ENCODE measurements at places on chromosomes 1 and 21.

DNA sequence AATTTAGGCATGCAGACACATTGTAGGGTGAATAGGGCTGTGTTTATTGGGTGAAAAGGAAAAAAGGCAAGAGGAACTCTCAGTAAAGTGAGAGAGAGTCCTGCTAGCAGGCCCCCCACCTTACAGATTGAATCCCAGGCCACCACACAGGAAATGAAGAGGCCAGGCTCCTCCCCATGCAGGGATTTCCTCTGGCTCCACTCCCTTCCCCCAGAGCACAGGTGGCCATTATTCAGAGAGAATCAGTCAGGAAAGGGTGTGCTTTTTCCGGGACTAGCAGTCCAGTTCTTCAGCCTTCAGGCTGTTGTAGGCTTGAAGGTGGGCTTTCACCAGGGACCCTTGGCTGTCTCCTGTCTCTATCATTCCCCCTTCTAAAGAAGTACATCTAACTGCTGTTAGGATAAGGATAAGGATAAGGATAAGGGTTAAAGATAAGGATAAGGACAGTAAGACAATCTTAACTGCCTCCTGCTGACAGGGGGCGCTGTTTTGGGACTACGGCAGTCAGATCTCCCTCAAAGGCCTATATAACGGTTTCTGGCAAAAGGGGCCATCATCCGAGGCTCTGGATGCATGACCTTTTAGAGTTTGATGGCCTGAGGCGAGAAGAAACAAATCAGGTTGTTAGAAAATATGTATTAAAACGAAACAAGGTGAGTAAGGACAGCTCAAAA is 26.3 kb downstream of the ZNF648 start:
- H3K27ac ChIP-seq: no peak overlapping the region
- peaks cover 3% of the 10 kb centered on the region for H3K36me3 ChIP-seq
- no peak overlapping the region for H3K4me3 ChIP-seq
- peaks cover 2% of the 10 kb centered on the region for H3K4me1 ChIP-seq

- no peak overlapping the region for H3K4me3 ChIP-seq
- H3K27ac ChIP-seq: no peak overlapping the region
- peak; percentile 67 for DNase-seq
- no peaks in the 10 kb centered on the region for H3K36me3 ChIP-seq
- H3K4me1 ChIP-seq: no peaks in the 10 kb centered on the region
Measured at GRCh38 chr1:22641906-22642636, 1.4 kb upstream of the C1QC start.

DNA sequence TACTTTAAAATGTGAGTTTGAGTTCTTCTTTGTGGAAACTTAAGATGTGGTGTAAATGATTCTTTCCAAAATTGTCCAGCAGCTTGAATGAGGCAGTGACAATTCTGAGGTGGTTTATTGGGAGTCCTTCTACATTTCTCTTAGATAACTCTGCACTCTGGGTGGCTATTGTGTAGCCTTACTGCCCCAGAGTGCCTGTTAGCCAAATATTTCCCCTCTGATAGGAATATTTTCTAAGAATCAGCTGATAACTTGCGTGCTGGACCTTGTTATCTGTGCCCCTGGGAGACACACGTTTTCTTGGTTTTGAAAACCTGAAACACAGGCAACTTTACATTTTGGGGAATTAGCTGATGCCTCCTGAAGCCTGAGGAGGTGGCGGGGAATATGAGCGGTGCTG is 91.6 kb downstream of the CD247 start:
- no peaks in the 10 kb centered on the region for H3K27me3 ChIP-seq
- H3K4me3 ChIP-seq: no peak overlapping the region
- no peak for DNase-seq
- peak overlapping the region; percentile 29 for H3K27ac ChIP-seq
- peaks cover 12% of the 10 kb centered on the region for H3K36me3 ChIP-seq

DNA sequence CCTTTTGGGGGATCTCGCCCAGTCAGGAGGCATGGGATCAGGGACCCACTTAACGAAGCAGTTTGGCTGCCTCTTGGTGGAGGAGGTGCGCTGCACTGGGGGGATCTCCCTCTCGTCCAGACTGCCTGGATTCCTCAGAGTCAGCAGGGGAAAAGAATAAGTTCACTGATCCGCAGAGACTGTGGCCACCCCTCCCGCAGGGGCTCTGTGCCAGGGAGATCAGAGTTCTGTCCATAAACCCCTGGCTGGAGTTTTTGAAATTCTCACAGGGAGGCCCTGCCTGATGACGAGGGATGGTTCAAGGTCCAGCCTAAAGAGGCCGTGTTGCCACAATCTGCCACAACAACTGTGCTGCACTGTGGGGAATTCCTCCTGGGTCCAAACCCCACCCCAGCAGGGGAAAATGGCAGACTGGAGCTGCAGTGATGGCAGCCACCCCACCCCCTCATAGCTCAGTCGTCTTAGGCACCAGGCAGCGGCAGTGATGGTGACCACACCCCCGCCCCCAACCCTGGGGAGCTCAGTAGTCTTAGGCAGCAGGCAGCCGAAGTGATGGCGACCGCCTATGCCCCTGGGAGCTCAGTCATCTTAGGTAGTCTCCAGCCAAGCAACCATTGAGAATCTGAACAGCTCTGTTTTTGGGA is 273.8 kb upstream of the USP25 start:
- no peak overlapping the region for H3K27ac ChIP-seq
- no peak for DNase-seq
- H3K4me3 ChIP-seq: no peak overlapping the region
- no peaks in the 10 kb centered on the region for H3K4me1 ChIP-seq

GRCh38 chr1:171858696-171859095 is 17.4 kb downstream of the DNM3 start:
- no peaks in the 10 kb centered on the region for H3K4me1 ChIP-seq
- H3K36me3 ChIP-seq: peaks cover 14% of the 10 kb centered on the region
- H3K27ac ChIP-seq: no peak overlapping the region
- no peak overlapping the region for H3K4me3 ChIP-seq

DNA sequence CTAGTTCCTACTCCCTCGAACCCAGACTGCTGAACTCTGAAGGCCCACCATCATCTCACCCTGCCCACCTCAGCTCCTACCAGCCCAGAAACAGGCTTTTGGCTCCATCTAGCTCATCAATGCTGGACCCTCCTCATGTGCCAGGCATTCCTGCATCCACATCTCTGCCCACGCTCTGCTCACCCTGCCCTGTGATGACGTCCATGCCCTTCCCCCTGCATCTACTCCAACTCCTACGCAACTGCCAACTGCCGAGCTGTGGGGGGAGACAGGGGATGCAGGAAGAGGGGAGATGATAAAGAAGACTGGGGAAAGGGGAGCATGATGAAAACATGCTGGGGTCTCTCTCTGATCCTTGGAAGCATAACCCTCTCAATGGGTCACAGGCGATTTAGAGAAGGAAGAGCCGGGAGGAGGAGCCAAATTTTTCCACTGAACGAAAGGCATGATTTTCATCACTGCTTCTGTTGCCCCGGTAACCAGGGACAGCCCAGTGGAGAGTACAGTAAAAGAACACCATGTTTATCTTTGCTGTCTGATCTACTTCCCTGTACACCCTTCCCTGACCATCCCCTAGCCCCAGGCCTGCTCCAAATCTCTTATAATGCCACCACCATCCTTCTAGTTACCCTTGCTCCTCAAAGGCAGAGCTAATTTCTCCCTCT is 44.3 kb downstream of the CD34 start:
- DNase-seq: peak; percentile 42
- peaks cover 40% of the 10 kb centered on the region for H3K36me3 ChIP-seq
- peak overlapping the region; percentile 84 for H3K27ac ChIP-seq
- H3K4me1 ChIP-seq: peaks cover 74% of the 10 kb centered on the region
- peak overlapping the region; percentile 92 for H3K4me3 ChIP-seq
- no peaks in the 10 kb centered on the region for H3K27me3 ChIP-seq

GRCh38 chr21:41627428-41627827 is 119.5 kb upstream of the TMPRSS2 start:
- DNase-seq: no peak
- H3K4me3 ChIP-seq: no peak overlapping the region
- H3K36me3 ChIP-seq: no peaks in the 10 kb centered on the region

GRCh38 chr1:232880354-232880753 is 70.1 kb upstream of the NTPCR start:
- H3K36me3 ChIP-seq: no peaks in the 10 kb centered on the region
- H3K4me1 ChIP-seq: peaks cover 9% of the 10 kb centered on the region
- DNase-seq: no peak
- H3K4me3 ChIP-seq: no peak overlapping the region
- H3K27ac ChIP-seq: no peak overlapping the region
- H3K27me3 ChIP-seq: no peaks in the 10 kb centered on the region

DNA sequence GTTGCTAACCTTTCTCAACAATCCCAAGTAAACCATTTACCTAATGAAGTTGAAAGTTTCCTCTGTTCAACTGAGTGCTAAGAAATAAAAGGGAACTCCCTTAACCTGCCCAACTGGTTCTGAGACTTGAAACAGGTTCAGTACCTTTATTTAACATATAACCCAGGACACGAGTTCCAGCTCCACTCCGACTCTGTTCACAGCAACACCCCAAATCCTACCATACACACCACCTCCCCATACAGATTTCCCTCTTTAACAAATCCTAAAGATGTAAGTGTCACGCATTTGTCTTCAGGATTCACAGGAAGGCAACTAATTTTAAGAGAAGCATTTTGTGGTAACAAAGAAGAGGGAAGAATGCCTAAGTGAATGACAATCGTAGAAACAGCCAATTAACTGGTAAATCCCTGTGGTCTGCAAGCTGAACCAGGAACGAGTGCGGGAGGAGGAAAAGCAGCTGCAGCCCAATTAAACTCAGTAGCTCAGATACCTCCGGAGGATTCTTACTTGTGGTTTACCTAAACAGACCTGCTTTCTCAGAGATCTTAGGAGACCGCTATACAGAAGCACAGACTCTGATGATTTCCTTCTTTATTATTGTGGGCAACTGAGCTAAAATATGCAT is 134.5 kb upstream of the MAGI3 start:
- no peak for DNase-seq
- H3K27me3 ChIP-seq: peaks cover 25% of the 10 kb centered on the region
- H3K36me3 ChIP-seq: no peaks in the 10 kb centered on the region
- no peaks in the 10 kb centered on the region for H3K4me1 ChIP-seq
- H3K27ac ChIP-seq: no peak overlapping the region
- no peak overlapping the region for H3K4me3 ChIP-seq

DNA sequence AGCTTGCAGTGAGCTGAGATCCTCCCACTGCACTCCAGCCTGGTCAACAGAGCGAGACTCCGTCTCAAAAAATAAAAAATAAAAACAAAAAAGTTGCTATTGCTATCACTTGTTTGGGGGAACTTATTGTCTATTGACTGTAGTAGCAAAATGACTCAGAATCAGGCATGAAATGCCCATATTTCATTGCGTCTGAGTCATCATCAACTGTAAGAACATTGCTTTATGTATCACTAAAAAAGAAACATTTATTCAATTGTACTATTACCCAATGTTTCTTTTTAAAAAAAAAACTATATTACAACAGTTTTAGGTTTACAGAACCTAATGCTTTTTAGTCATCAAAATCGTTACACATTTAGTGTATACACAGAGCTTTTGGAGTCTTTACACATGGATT is 91.0 kb upstream of the FMN2 start:
- H3K27ac ChIP-seq: no peak overlapping the region
- peaks cover 1% of the 10 kb centered on the region for H3K4me1 ChIP-seq
- no peak for DNase-seq
- no peaks in the 10 kb centered on the region for H3K36me3 ChIP-seq
- H3K4me3 ChIP-seq: no peak overlapping the region
- H3K27me3 ChIP-seq: peaks cover 58% of the 10 kb centered on the region

- no peak overlapping the region for H3K4me3 ChIP-seq
- no peak overlapping the region for H3K27ac ChIP-seq
- H3K4me1 ChIP-seq: no peaks in the 10 kb centered on the region
Measured at GRCh38 chr1:87122243-87122642, 206.4 kb upstream of the LMO4 start.

- no peak for DNase-seq
- no peaks in the 10 kb centered on the region for H3K27me3 ChIP-seq
- peaks cover 10% of the 10 kb centered on the region for H3K4me1 ChIP-seq
- H3K36me3 ChIP-seq: peaks cover 23% of the 10 kb centered on the region
- H3K27ac ChIP-seq: no peak overlapping the region
Measured at GRCh38 chr1:226957714-226958113, 17.6 kb downstream of the COQ8A start.

Measured in activated naive CD8-positive, alpha-beta T cell treated with anti-CD3 and anti-CD28 coated beads for 36 hours (primary cell).